Endothelial cell of umbilical vein (primary cell): ENCODE measurements at places on chromosomes 1 and 21. TPM values are rescaled to one million over a fixed set of nuclear protein-coding genes. Genes with fewer than 3 reads are reported as not detected.

- H3K27ac ChIP-seq, result no peak overlapping the region
- no peaks in the 10 kb centered on the region for H3K36me3 ChIP-seq
- H3K27me3 ChIP-seq, result no peaks in the 10 kb centered on the region
Observed at GRCh38 chr1:27038020-27038419, 25.4 kb upstream of the TENT5B start.

GRCh38 chr1:31615939-31616338 is 1.6 kb upstream of the HCRTR1 start:
- DNase-seq, result no peak
- H3K4me1 ChIP-seq, result no peaks in the 10 kb centered on the region
- no peaks in the 10 kb centered on the region for H3K36me3 ChIP-seq
- H3K4me3 ChIP-seq, result no peak overlapping the region
- no peak overlapping the region for H3K27ac ChIP-seq

- no peaks in the 10 kb centered on the region for H3K36me3 ChIP-seq
- H3K4me3 ChIP-seq, result no peak overlapping the region
- H3K27me3 ChIP-seq, result no peaks in the 10 kb centered on the region
Observed at GRCh38 chr1:221761354-221762002, 19.6 kb upstream of the DUSP10 start.

The VANGL1 gene
- 23.4 and 24.8 TPM in 2 replicates for total RNA-seq
